ENCODE measurements at places on chromosomes 7 and 10. TPM values are rescaled to one million over a fixed set of nuclear protein-coding genes. Genes with fewer than 3 reads are reported as not detected.

SPDYE2 gene
- total RNA-seq: not detected

TMEM254 gene
- 17.8 TPM for total RNA-seq

DNA sequence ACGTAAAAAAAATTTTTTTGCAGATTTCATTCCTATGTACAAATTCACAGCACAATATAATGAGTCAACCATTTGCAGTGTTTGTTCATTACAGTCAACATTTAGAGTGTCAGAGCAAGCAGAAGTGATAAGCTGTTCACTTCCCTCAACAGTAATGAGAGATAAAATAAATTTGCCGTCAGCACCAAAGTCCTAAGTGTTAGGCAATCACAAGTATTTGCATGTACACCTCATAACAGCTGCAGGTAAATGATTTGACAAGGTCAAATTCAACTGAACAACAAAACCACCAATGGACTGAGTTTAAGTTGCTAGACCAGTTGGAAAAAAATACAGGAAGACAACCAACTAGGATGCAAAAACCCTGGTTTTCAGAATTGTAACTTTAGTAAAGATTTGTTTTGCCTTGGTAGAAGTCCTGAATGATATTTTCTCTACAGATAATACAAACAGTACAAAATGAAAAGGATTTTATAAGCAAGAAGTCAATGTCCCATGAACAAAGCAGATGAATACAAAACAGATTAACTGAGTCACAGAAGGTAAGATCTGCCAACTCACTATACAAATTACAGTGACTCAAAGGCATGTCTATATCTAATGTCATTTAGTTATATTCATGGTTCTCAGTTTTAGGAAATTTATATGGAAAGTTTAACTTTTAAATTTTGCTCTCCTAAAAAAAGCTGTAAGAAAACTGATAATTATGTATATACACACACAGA is 10.4 kb downstream of the RAPGEF5 start:
- DNase-seq: no peak

DNA sequence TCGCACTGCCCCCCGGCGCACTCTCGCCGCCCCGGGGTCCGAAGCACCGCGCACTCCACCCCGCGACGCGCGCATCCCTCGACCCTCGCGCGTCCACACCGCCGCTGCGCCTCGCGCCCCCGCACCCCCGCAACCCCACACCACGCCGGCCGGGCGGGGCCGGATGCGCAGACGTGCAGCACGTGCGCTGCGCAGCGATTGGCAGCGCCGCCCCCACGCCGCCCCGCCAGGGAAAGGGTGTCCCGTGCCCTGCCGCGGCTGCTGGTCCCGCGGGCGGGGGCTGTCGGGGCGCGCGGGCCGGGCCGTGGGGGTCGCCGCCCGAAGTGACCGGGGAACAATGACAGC is 53.7 kb upstream of the KDM7A start:
- DNase-seq: no peak

- DNase-seq: peak; percentile 91
Observed at GRCh38 chr7:69598081-69598486, at the start of gene AUTS2. Gene AUTS2 (plus strand): TSS chr7:69598475. CDS start chr7:69599654, 1,179 bp downstream.

DNA sequence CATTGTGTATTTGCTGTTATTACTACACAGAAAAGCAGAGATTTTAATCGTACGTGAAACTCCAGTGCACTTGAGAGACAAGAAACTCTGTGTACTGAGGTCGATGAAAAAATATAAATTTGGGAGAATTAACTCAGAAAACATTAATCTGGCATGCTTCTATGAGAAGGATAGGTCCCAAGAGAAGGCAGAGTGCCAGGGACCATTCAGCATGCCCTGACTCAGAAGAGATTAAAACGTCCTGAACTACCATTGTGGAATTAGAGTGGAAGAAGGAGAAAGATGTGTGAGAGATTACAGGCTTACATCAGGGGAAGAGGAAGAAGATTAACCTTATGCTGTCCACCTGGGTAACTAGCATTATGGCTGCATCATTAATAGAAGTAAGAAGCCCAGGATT is 72.4 kb downstream of the REEP3 start:
- no peak for DNase-seq

GRCh38 chr7:74164985-74165456 is 9.1 kb upstream of the EIF4H start:
- no peak for DNase-seq

- DNase-seq: no peak
Observed at GRCh38 chr10:102400076-102400475, 4.6 kb downstream of the NFKB2 start.

DNA sequence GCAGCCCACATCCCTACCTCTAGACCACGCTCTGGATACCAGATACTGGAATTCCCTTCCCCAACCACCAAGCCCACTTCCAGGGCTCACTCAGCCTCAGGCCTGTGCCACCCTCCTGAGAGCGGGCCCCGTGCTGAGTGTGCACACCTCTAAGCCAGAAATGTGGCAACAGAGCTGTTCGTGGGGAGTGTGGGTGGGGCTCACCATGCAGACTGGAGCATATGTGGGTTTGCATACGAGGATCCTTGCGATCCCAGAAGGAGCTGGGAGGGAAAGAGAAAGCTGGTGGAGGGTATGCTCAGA is 13.0 kb upstream of the LIMK1 start:
- no peak for DNase-seq

GRCh38 chr10:73172867-73173266 is 4.9 kb downstream of the FAM149B1 start:
- no peak for DNase-seq

- DNase-seq: no peak
Observed at GRCh38 chr7:98216941-98217622, 5.8 kb downstream of the BHLHA15 start.

DNA sequence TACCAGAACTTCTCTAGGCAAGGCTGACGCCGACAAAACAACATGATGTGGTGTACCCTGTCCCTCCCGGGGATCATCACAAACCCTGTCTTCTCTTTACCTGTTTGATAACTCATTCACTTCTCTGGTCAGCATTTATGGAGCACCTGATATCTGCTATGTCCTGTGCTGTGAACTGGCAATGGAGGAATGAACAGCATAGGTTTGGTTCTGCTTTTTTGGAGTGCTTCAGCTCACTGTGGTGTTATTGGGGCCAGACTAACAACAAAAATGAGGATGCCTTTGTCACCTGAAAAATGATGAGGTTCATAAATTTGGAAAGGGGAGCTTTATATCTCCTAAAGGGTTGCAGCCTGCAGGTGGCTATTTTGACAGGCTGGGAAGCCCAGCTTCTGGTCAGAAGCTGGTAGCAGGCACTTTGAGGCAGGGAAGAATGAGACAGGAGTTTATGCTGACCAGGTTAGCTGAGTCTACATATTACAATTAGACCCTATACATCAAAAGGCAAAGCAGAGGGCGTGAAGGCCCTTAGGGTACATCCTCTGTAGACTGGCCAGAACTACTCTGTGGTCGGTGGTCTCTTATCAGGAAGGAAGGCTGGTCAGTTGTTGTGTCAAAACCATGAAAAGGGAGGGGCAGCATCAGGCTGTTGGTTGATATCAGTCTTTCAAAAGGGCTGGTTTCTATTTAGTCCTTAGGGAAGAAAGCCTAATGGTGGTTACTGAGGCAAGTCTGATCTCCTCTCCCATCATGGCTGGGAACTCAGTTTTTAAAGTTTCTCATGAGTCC is 42.3 kb downstream of the SH2D4B start:
- peak; percentile 24 for DNase-seq

DNA sequence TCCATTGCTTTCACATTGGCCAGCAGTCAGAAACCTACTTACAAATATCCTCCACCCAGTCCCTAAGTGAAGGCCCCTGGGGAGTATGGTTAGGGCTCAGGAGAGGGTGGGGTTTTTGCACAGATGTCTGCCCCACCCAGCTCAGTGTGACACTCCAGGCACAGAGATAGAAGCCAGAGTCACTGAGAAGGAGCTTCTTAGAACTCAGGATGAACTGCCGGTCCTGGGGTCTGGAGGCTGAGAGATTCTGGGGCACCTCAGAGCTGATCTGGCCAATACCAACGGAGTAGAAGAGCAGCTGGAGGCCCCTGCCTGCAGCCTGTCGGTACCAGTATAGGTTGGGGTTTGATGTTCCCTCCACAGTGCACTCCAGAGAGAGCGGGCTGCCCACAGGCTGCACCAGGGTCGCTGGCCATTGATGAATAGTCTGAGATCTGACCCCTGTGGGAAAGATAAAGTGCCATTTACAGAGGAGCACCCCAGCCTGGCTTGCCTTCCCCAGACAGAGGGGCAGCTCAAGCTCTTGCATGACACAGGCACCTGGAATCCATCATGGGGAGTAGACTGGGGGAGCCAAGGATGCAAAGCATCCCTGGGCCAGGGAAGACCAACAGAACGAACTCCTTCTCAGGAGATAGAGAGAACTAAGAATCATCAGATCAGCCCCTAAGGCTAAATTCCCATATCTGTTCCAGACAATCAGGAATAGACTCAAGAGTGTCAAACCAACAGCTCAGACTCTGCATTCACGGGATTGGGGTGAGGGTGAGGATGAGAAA is 41.9 kb downstream of the PRSS2 start:
- no peak for DNase-seq

DNA sequence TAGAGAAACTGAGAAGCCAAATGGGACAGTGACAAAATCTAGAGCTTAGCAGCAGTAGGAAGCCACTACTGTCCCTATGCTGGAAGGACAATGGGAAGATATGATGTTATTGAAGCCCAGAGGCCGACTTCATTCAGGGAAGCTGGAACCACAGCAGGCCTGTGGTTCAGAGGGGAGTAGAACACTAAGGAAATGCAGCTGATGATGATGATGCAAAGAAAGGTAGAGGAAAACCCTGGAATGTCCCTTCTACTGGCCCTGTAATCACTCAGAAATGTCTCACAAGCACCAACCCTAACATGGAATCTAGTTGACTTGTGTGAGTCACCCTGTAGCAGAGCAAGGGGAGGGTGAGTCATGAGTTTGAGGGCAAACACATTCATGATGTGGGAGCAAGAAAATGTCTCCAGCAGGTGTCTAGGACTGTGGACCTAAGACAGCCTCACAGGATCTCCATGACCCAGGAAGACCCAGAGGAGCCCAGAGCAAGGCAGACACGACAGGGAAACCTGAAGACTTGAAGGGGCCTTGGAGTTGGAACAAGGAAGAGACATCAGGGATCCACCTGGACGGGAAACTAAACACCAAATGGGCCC is 37.0 kb upstream of the LRRC17 start:
- DNase-seq: no peak

- DNase-seq: no peak
Observed at GRCh38 chr7:140673063-140673773, 473 bp downstream of the ADCK2 start.

- no peak for DNase-seq
Observed at GRCh38 chr10:11521860-11522259, 89.6 kb downstream of the USP6NL start.

GRCh38 chr10:87850742-87851205 is 12.6 kb downstream of the KLLN start:
- no peak for DNase-seq
